NCI-H2081 treated with DMSO at 0.1 percent for 48 hours (cell line): ENCODE measurements at places on chromosomes 6 and 20.

- no peak for DNase-seq
These were observed 522 bp upstream of the EPB41L1 start for GRCh38 chr20:36153736-36154699.

DNA sequence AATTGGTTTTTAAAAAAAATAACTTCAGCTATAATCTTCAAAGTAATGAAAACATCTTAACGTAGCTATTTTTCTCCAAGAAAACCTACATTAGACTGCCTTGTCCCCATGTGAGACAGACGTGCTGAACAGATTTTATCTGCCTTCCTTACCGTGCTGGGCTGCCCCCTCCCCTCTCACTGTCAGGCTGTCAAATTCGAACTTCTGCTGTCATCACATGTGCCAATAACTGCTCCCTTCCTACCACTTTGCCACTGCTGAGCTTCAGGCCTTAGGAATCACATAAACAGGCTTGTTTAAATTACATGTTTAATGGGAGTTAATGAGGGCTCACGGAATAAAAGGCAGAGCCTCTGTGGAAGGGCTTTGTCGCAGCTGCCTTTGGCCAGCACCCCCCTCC lies 77.0 kb upstream of the NHSL1 start:
- DNase-seq = peak; percentile 70

GRCh38 chr6:36817847-36818246 lies 21.4 kb downstream of the CPNE5 start:
- no peak for DNase-seq

- no peak for DNase-seq
These were observed 5.0 kb upstream of the BCLAF1 start for GRCh38 chr6:136294621-136295020.

DNA sequence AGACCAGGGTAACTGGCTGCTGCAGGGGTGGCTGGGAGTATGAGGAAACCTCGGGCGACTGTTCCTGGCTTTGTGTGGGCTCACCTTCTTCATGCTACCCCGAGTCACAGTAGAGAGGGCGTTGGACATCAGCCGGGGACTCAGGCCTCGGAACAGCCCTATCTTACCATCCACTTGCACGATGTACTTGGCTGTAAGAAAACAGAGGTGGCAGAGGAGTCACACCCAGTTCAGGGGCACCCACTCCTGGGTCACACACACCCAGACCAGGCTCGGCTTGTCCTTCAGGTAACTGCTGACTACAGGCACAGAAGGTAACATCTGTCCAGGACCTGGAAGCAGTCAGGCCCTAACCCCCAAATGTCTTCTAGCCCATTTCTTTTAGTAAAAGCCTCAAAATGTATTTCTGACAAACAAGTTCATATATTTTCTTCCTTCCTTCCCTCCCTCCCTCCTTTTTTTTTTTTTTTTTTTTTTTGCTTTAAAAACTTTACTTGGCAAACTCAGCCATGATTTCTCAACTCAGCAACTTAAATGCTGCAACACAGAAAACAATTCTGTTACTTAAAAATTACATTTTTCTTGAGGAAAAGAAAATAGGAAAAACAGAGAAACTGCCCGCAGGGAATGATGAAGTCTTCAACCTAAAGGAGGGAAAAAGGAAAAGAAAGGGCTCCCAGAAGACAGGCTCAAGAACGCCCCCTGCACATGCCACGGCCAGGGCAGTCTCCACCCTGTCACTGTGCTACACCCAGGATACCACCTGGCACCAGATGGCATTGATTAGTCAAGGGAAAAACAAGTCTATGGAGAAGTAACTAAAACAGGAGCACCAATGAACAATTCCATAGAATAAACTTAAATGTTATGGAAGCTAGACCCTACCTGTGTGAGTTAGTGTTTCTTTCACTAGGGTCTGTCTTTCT lies 7.3 kb downstream of the MTCH1 start:
- no peak for DNase-seq

DNA sequence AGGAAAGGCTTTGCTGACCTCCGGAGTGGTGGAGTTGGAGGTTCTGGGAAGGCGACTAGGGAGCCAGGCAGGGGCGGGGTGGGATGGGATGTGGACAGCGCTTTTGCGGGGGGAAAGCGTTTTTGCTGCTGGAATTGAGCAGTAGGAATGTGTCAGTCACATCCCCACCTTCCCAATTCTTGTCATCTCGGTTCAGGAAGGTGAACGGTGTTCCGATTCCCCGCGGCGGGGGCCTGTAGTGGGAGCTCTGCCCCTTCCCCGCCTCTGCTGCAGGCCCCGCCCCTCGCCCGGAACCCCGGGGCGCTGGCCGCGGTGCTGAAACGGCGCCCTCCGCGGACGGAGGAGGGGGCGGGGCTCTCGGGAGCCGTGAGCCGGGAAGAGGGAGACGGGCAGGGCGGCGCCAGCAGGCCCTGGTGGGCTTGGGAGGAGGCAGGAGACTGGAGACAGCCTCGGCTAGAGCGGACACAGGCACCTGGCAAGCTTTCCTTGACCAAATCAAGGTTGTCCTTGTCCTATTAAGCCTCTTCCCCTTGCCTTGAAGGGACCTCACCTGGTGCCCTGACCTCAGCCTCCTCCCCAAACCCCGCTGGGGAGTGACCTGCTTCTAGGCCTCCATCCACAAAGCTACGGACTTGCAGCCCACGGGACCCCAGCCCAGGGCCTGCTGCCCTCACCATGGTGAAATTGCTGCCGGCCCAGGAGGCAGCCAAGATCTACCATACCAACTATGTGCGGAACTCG lies at the start of gene LHFPL5:
LHFPL5 (plus strand) TSS at position 357 of the 741 bp plus-strand sequence; CDS start at position 676, 319 bp downstream.
- peak; percentile 6 for DNase-seq

GRCh38 chr20:16475225-16475624 lies 98.0 kb downstream of the KIF16B start:
- no peak for DNase-seq

GRCh38 chr20:53527196-53527595 lies 66.4 kb downstream of the ZNF217 start:
- no peak for DNase-seq

- DNase-seq = no peak
These were observed 36.6 kb downstream of the ERGIC3 start for GRCh38 chr20:35578469-35578868.

DNA sequence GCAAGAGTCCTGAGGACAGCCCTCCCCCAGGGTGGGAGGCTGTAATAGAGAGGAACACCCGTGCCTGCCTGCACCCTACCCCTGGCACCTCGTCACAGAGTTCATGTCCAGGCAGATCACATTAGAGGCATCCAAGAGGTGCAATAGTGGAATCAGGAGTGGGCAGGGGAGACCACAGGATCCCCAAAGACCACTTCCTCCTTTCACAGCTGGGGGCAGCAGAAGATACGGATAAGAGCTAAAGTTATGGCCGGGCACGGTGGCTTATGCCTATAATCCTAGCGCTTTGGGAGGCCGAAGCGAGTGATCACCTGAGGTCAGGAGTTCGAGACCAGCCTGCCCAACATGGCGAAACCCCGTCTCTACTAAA lies 1.5 kb upstream of the CAPN11 start:
- DNase-seq = no peak

- no peak for DNase-seq
These were observed 153.6 kb downstream of the GMPR start for GRCh38 chr6:16392010-16392409.

GRCh38 chr6:166488076-166488685 lies 98.3 kb downstream of the RAMACL start:
- DNase-seq = no peak

DNA sequence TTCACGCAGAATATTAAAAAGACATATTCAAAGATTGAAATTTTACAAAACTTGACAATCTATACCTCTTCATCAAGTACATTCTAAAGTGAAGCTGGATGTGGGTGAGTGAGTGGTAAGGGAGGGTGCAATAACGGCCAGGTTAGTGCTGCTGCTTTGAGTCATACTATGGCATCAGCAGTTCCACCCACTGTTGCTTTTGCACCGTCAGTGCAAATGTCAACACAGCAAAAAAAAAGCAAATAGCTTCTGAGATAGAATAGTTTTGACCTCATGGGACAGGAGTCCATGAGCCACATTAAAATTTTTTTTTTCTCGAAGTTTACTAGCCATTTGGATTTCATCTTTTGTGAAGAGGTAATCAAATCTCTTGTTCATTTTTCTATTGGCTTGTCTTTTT lies 31.8 kb downstream of the PSMF1 start:
- DNase-seq = no peak

- DNase-seq = no peak
These were observed 622 bp downstream of the SS18L1 start for GRCh38 chr20:62143957-62144825.

GRCh38 chr6:170111816-170112582 lies 178.9 kb downstream of the DLL1 start:
- no peak for DNase-seq
